ENCODE measurements at places on chromosomes 3 and 15.

DNA sequence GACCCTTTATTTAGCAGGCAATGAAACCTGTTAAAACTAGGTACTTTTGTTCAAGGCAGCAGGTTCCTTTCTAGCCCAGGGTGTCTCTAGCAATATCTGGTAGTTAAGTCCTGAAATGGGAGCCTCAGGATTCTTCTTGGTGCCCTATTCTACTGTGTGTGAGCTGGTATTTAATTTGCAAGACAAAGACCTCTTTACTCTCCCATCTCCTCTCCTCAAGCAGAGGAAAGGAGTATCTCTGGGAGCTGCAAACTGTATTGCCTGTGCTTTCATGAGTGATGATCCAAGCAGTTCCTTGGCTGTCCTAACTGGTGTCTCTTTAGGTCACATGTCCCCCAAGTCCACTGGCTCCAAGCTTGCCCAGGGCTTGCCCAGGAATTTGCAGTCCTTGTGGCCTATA is 188.2 kb downstream of the SI start:
- no peak for DNase-seq

DNA sequence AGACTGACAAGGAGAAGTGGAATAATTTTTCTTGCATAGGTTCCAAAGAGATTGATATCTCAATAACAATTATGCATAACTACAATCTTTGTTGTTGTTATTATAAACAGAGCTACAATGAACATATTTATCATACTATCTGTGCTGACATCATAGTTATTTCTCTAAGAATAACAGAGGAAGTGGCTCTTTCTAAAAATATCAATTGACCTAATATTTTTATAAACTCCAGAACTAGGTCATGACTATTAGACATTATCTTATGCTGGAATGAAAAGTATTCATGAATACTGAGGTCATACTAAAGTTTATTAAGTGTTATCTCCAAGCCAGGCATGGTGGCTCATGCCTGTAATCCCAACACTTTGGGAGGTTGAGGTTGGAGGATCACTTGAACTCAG is 114.1 kb downstream of the DCLK3 start:
- peak; percentile 18 for DNase-seq

DNA sequence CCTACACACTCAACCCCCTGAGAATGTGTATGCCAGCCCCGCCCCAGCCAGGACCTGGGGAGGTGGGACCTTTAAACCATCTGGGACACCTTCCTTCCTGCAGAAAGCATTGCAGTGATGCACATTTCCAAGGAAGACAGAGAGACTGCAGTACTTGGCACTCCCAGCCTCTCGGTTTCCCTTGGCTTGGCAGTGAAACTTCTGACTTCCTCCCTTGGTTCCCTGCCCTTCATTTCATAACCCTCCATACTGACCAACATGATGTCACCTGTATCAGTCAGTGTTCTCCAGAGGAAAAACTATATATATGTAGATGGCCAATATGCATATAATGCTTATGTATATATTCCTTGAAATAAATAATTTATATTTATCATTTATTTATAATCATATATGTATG is 103.2 kb downstream of the SST start:
- peak; percentile 82 for DNase-seq

- DNase-seq: peak; percentile 35
These were observed 725.5 kb upstream of the ARRDC4 start for GRCh38 chr15:97234851-97235610.

GRCh38 chr3:105752791-105753415 is 115.9 kb downstream of the CBLB start:
- DNase-seq: no peak

- DNase-seq: peak; percentile 47
These were observed 89.6 kb downstream of the GMPS start for GRCh38 chr3:155960060-155960459.

GRCh38 chr3:158458464-158458863 is 112.5 kb upstream of the MLF1 start:
- DNase-seq: no peak

GRCh38 chr15:72302955-72303354 is 17.0 kb downstream of the CELF6 start:
- DNase-seq: no peak

- DNase-seq: no peak
These were observed 36.4 kb upstream of the BNC1 start for GRCh38 chr15:83320844-83321243.
